ENCODE measurements at places on chromosomes 11 and 22.

DNA sequence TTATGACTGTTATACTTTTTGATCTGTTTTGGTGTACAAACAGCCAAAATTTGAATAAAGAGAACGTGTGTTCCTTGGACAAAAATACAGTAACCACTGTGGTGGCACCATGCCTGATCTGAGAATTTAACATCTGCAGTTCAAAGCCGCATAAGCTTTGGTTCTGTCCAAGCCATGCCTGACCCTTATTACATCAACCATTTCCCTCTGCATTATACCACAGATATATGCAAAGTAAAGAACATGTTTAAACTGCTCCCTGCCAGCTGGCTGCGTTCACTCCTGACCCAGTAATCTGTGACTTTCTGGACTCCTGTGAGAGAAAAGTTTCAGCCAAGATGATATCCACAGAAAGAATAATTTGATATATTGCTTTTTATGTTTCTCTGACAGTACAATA lies 890.5 kb upstream of the ANO3 start:
- DNase-seq, result no peak

DNA sequence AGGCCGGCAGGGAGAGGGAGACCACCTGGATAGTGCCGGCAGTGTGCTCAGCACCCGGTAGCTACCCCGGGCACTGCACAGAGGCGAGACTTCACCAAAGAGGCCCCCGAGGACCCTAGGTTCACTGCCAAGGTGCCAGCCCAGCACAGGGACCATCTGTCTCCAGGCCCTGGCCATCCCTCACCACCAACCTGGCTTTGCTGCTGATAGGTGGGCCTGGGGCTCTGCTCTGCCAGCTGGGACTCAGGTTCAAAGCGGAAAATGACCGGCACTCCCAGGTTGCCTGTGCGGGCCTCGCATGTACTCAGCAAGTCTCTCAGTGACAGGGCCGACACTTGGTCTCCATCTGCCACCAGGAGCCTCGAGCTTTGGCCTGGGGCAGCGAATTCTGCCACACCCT lies 812.2 kb downstream of the BRD1 start:
- DNase-seq, result no peak

DNA sequence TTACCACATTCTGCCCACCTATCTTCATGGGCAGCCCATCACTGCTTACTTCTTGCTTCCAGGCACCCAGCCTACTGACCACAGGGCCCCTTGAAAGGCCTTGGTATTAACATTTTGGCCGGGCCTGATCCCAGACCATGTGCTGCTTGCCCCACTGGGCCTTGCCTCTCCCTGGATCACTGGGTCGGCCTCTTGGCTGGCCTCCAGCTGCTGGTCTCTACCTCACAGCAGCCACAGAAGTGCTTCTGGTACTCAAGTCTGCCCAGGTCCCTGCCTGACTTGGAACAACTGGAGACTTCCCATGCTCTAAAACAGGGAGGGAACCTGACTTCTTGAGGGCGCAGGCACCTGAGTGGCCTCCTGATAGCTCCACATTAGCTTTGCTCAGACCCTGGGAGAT lies 63.6 kb downstream of the THAP12 start:
- no peak for DNase-seq

- DNase-seq, result no peak
Measured at GRCh38 chr11:120941000-120941399, 82.9 kb upstream of the TBCEL start.

GRCh38 chr22:36332623-36333332 lies 55.0 kb downstream of the MYH9 start:
- DNase-seq, result no peak

DNA sequence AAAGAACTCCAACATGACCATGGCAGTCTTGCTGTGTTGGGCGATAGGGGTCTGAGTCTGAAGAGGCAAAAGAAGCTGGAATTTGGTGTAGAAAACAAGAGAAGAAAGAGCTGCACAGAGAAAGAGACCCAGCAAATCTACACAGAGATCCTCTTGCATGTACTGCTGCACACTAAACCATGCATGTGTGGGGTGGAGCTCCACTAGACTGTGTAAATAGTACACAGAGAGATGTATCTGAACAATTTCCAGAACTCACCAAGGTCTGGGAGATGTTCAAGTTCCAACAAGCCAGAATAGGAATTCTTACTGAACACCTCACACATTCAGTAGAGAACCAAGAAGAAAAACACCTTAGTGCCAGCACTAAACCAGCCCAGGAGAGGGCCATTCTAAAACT lies 42.3 kb downstream of the CSF2RB start:
- no peak for DNase-seq

DNA sequence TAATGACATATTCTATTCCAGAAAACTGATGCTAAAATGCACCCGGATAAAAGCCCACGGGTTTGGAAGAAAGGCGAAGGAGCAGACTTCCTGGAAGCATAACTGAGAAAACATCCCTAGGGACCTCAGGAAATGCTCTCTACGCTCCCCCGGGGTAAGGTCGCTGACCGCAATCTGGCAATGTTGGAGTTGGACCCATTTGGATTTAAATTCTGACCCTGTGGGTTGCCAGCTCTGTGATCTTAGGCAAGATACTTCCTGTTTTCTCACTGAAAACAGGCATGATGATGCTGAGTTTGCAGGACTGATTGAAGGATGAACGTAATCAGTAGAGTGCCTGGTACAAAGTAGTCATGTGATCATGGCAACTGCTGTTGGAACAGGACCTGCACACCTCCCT lies 1054.0 kb downstream of the NTM start:
- DNase-seq, result no peak

DNA sequence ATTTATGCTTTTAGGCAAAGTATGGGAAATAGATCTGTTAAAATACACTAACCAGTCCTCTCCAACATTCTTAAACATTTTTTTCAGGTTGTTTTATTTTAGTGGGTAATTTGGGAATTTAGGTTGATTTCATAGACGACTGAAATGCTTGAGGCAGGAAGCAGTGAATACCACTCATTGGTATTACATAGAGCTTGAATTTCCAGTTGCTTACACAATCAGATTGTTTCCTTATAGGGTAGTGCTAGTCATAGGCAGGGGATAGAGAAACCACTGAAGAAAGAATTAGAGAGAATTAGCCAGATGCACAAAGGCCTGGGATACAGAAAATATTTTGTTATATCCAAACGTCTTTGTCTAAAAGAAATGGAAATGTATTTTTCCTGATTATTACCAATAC lies 23.9 kb upstream of the LYVE1 start:
- no peak for DNase-seq

GRCh38 chr11:57656885-57657193 lies 723 bp upstream of the CLP1 start:
- DNase-seq, result no peak

DNA sequence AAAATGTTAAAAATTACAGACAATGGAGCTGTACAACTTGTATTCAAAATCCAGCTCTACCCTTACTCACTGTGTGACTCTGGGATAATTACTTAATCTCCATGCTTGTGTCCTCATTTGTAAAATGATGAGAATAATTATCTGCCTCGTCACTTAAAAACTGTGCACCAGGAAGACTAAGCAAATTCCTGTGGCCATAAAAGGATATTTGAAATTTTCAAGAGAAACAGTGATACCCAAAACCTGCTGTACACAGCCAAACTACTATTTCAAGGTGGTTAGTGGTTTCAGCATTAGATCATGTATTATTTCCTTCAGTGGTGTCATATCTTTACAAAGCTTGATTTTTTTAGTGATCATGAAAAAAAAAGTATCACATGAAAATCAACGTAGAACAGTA lies 136.9 kb downstream of the METTL15 start:
- no peak for DNase-seq

DNA sequence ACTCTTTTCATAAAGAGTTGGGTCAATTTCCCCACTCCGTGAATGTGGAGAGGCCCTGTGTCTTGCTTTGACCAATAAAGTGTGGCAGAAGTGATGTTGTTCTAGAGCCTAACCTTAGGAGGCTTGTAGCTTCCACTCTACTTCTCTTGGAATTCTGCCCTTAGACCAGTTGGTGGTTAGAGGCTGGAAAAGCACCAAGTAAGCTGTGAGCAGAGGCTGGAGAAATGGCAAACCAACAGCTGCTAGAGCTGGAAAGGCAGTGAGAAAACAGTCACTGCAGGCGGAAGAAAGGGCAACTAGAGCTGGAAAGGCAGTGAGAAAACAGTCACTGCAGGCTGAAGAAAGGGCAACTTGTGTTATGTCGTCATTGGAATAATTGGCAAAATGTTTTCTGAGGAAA lies 29.8 kb upstream of the MSANTD2 start:
- no peak for DNase-seq

DNA sequence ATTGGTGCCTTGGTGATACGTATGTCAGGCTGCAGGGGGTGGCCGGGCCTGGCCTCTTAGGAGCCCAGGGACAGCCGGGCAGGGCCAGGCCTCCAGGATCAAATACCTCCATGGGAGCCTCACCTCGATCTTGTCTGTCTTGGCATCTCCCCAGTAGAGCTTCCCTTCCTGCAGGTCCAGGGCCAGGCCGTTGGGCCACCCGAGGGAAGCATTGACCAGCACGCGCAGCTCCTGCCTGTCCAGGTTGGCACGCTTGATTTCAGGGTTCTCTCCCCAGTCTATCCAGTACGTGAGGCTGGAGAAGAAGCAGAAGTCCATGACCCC lies 137.7 kb downstream of the CRYBB2 start:
- DNase-seq, result no peak
